ENCODE measurements at places on chromosomes 2 and 18.

GRCh38 chr18:75739682-75740081 is 312.2 kb upstream of the SMIM21 start:
- DNase-seq, result no peak

DNA sequence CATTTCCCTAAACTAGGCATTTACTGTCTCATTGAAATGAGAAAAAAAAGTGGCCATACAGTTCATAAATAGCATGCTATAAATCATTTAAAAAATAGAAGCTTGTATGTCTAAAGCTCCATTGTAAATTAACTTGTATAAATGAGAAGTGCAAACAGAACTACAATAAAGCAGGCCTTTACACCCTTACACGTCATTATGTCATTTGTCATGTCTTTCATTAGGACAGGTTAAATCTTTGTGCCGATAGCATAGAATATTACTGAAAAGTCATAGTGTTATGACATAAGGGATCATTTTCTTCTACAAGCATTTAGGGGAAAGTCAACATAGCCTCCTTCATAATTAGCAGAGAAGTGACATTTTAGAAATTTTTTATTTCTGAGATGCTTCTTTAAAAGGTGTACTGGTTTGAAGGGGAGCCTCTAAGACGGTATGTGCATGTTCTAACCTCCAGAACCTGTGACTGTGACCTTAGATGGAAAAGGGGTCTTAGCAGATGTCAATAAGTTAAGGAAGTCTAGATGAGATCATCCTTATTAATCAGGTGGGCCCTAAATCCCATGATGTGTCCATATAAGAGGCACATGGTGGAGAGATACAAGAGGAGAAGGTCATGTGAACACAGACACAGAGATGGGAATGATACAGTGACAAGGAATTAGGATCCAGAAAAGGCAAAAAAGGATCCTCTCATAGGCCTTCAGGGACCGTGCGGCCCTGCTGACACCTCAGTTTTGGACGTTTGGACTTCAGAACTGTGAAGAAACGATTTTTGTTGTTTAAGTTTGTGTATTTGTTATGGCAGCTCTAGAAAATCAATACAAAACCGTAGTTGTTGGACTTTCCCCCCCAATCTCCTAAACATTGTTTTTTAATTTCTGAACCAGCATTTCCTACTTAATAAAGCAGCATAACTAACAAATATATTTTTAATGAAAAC is 863.7 kb downstream of the MBD2 start:
- no peak for DNase-seq

DNA sequence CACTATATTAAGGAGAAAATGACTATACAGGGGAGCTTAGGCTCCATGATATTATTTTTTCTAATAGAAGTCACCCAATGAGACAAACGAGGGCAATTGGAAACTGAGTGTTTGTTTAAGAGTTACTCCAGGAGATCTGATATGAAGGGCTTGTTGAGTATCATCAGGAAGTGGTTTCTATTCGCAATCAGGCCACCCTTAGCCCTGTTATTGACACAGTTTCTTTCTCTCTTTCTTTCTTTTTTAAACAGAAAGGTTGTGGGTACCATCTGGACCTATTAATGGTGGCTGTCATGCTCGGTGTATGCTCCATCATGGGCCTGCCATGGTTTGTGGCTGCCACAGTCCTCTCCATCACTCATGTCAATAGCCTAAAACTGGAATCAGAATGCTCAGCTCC is 117.3 kb downstream of the DPP4 start:
- DNase-seq, result peak; percentile 17

DNA sequence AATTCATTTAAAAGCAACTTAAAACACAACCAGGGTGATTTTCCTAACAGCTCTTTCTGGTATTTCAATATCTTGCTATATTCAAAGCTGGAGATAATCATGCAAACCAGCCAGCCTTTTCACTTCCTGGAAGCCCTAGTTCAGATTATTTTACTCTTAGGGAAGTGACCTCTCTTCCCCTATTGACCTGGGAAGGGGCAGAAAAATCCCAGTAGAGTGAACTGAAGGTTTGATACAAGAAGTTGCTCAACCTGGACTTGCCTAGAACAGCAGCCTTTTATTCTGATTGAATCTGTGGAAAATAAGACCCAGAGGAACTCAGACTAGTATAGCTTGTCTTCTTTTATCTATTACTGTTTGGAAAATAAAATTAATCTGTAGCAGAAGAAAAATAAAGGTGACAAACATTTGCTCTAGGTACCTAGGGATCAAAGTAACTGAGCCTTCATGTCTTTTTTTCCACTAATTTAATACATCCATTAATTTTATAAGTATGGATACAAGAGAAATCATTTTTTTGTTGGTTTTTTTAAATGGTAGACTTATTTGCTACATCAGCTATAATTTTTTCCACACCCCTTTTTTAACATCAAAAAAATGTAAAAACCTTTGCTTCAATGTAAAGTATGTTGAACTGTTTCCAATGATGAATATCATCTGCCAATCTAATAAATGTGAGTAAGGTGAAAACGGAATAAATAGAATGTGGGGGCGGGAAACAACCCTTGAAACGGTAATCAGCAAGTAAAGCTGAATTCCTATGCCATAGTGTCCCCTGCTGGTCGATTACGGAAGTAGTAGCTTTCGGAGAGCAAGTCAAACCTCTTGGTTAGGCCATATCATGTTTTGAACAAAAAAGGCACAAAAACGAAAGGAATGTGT is 629.9 kb downstream of the NRXN1 start:
- DNase-seq, result peak; percentile 1

- no peak for DNase-seq
These were observed 167.0 kb downstream of the ZNF804A start for GRCh38 chr2:184765112-184765895.

DNA sequence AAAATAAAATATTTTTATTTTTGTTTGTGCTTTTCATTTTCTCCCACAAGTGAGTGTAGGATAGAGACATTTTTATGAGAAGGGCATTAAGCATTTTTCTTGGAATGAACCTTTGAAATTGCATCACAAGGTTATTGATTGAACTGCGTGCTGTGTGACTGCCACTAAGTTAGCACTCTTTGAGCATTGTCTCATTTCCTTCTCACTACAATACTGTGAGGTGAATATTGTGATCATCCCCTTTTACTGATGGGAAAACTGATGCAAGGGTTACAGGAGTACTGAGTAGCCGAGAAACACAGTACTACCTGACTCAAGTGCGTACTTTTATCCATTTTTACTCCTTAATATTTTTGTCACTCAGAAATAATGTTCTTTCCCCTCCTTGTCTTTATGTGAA is 2.0 kb downstream of the NBEAL1 start:
- DNase-seq, result no peak

GRCh38 chr2:65350651-65351056 is 81.7 kb downstream of the SPRED2 start:
- DNase-seq, result no peak

DNA sequence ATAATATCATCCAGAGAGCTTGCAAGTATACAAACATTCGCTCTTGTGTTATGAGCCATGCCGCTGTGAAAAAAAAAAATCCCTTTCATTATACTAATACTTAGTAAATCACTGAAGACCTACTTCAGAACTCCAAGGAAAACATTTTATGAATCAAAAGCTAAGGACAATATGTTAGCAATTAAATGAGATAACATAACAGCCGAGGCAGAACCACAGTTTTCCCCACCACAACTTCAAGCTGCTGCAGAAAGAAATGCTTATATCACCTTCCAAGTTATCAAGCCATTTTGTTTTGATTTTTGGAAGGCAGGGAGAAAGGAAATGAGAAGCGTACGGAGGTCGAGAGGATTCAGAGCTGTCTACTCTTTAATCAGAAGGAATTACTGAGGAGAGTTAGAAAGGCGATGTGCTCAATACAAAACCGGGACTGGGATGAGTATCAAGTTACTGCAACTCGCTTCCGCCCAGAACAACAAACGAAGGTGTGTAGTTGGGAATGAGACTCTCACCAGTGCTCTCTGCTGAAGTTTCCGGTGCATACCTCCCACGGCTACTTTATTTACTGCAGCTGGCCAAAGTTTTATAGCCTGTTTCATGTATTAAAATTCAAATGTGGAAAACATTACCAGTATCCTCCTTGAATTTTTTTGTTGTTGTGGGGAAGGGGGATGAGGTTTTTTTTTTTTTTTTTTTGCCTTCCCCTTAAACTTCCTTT is 292.2 kb upstream of the CCDC68 start:
- DNase-seq, result no peak

- DNase-seq, result no peak
These were observed 99.1 kb downstream of the EN1 start for GRCh38 chr2:118748245-118748885.
